Omental fat pad (tissue), 4 donors: ENCODE measurements at places on chromosomes 3 and 15.

DNA sequence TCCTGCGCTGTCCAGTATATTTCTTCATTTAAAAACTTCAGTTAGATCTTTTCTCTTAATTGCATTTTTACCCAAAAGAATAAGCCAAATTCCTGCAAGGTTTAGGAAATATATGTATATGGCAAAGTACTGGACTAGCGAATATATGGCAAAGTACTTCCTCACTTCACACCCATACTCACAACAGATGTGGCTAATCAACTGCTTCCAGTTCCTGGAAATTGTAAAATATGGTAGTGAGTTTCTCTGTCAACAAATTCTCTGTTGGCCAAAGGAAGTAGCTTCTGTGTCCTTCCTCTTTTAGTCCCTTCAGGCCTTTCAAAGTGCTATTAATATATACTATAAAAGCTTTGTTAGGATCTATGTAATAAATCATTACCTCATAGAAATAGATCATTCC is 22.0 kb downstream of the GPR15 start:
- no peak for DNase-seq

GRCh38 chr15:100783291-100783690 is 96.3 kb upstream of the ALDH1A3 start:
- DNase-seq = no peak

DNA sequence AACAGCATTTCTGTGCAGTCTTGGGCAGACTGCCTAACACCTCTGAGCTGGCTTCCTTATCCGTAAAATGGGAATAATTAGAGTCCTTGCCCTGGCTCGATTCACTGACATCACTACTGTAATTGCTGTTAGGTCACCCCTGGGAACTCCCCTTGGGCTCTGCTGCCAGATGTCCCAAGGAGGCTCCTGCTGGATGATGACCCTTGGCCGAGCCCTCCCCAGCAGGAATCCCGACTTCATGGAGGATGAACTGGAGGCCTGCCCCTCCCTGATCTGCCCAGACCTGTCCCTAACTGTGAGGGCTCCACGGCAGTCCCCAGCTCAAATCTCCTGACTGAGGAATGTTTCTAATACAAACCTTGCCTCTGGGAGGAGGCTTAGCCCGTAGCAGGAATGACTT is 18.0 kb downstream of the ESYT3 start:
- no peak for DNase-seq

DNA sequence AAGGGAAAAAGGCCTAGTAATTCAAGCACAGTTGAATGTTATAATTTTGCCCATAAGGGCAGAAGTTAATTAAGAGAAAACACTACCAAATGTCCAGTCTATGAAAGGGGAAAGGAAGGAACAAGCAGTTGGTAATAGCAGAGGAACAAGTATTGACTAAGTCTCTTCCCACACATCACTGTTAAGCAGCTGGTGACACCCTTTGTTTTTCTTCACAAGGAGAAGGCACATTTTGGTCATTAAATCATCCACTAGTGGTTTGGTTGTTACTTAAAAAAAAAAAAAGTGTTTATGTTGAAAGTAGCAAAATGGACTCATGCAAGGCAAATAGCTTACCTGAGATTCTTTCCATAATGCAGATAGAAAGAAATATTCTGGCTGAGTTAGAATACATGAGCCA is 321.4 kb upstream of the NECTIN3 start:
- DNase-seq = no peak

DNA sequence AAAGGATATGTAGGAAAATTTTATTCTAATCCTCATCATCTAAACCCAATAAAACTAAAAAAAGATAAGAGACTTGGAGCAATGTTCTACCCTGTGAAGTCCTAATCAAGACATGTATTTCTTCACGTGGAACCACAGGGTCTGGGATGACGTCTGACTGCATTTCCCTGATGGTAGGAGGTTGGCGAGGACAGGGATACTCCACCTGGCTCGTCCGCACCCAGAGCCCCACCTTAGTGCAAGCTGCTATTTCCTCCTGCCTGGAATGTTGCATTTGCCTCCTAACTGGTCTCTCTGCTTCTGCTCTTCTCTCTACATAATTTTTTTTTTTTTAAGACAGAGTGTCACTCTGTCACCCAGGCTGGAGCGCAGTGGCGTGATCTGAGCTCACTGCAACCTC is 57.7 kb upstream of the RASGRP1 start:
- no peak for DNase-seq

DNA sequence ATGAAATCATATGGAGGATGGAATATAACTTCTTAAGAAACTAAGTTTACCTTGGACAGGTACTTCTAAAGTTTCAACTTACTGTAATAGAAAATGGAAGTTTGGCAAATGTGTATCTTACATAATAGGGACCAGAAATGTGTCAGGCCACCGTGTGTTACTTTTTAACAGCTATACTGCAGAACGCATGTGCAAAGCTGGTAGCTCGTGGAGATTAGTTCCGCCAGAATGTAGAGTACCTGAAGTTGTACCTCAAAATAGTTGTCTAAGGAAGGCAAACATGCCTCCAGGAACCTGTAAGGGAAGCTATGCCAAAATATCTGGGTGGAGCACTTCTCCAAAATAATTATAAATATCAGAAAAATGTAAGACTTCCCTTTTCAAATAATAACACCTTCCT is 920.6 kb downstream of the ROBO1 start:
- DNase-seq = no peak

- no peak for DNase-seq
Measured at GRCh38 chr3:46882377-46883053, 5.0 kb downstream of the PTH1R start.

DNA sequence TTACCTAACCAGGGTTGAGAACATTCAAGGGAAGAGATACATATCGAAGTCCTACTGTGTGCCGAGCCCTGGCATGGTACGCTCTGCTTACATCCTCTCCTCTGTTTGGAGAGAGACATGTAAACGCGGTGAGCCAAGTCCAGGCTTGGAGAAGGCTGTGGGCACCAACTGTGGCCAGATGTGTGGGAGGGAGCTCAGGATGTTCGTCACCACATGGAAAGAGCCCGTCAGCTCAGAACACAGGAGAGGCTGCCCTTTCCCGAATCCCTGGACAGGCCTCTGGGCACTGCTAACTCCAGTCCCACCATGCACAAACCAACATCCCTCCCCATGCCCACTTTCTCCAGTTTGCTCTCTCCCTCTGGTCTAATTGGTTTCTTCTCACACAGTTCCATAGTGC is 43.0 kb downstream of the MESD start:
- no peak for DNase-seq

DNA sequence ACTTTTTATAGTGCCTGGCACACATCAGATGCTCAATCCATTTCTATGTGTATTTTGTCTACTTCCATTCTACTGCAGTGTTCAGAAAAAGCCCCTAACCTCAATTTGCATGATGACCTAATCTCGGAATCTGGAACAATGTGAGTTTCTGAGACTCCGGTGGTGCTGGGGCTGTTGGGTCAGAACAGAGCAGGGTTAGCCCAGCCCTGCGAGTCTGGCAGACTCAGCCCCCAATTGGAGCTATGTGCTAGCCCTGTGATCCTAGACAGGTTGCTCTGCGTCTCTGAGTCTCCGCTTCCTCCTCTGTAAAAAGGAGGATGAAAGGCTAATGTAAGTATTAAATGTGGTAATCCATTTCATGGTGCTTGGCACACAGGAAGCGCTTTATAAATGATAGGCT is 95.0 kb upstream of the ICE2 start:
- DNase-seq = no peak

DNA sequence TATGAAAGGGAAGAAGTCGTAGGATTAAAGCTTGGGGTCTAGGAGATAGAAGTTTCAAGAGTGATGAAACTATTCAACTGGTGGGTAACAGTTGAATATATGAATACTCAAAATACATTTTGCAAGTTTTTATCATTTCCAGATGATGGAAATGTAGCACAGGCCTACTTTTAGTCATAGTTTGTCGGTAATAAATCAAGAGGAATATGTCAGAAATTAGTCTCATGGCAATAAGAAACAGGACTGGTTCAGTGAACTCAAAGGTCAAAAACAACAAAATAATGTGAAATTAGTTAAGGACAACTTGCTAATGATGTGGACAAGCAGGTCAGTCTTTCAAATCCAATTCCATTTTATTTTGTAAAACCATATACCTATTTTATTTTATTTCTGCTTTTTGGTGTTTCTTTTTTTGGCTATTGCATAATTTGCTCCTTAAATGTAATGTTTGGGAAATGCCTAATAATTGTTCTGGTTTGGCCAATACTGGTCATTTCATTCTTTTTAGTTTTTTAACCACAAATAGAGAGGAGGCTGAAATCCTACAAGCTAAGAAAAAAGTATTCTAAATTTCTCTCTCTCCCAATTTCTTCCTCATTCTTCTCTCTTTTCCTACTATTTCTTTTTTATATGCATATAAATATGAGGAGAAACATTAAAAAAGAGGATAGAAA is 195.2 kb upstream of the ARHGEF26 start:
- DNase-seq = no peak
